Effector memory CD8-positive, alpha-beta T cell (primary cell): ENCODE measurements at places on chromosomes 1 and 21.

DNA sequence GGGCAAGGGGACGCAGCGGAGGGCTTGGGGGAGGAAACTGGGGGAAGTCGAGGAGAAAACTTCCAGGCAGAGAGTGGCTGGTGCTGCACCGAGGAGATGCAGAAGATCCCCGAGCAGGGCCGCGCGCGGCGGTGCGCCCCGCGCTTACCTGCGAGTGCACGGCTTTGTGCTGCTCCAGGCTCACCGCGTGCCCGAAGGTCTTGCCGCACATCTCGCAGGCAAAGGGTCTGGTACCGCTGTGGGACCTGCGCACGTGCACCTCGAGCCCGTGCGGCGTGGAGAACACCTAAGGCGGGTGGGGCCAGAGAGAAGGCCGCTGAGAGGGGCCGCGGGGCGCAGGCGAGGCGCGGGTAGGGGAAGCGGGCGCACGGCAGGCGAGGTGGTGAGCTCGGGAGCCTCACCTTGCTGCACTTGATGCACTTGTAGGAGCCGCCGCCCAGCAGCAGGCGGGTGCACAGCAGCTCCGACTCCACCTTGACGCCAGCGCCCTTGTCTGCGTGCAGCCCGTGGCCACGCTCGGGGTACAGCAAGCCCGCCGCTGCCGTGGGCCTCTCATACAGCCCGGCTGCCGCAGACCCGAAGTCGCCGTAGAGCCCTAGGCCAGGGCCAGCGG is 6.4 kb downstream of the GFI1 start:
- DNase-seq = no peak

DNA sequence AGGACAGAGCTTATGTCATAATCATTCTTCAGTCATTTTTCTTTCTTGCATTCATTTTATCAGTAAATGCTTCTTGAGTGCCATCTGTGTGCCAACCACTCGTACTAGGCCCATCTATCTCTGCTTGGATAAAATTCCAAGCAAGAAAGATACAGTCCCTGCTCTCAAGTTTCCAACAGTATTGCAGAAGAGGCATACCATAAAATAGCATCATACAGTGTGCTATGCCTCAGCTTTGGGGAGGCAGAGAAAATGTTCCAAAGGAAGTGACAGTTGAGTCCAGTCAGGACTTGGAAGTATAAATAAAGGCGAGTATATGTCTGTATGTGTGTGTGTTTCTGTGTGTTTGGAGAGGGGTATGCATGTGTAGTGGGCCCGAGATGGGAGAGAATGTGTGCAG is 113.4 kb upstream of the HOOK1 start:
- no peak for DNase-seq

- no peak for DNase-seq
Measured at GRCh38 chr1:228015276-228016180, 8.7 kb downstream of the WNT3A start.

- DNase-seq = no peak
Measured at GRCh38 chr1:43460988-43461693, 7.4 kb upstream of the HYI start.

GRCh38 chr21:16587141-16587581 is 857.4 kb downstream of the USP25 start:
- DNase-seq = no peak

GRCh38 chr1:96524100-96524499 is 197.5 kb upstream of the PTBP2 start:
- DNase-seq = no peak

GRCh38 chr1:8495928-8496401 is 178.1 kb downstream of the SLC45A1 start:
- peak; percentile 10 for DNase-seq

DNA sequence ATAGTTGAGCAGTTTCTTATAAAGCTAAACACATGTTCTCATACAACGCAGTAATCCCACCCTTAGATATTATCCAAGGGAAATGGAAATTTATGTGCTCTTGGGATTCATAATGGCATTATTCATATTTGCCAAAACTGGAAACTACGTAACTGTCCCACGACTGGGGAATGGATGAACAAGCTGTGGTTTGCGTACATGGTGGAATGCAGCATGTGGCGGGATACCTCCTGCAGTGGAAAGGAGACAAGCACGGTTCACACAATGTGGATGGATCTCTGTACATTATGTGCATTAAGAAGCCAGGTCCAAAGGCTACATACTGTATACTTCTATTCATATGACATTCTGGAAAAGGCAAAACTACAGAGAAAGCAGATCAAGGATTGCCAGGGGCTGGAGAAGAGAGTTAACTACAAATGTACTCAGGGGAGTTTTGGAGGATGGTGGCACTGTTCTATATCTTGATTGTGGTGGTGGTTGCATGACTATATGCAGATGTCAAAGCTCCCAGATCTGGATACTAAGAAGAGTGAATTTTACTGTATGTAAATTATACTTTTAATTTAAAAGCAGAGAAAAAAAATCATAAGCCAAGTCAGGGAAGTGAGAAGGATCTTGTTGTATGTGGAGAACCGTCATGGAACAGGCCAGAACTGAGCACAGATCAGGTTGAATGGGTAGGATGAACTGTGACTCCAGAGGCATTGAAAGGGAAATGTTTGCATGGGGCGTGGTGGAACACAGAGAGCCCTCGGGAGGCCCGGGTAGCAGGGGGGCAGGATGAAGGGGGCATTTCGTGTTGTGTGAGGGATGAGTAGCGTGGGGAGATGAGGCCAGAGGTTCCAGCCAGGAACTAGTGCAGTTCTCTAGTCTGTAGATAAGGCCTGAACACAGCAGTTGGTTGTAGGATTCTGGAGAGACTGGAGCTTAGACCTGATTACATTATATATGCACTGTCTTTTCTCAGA is 90.7 kb downstream of the GALNT2 start:
- no peak for DNase-seq

- no peak for DNase-seq
Measured at GRCh38 chr1:104592926-104593325, 843.2 kb downstream of the AMY1C start.

DNA sequence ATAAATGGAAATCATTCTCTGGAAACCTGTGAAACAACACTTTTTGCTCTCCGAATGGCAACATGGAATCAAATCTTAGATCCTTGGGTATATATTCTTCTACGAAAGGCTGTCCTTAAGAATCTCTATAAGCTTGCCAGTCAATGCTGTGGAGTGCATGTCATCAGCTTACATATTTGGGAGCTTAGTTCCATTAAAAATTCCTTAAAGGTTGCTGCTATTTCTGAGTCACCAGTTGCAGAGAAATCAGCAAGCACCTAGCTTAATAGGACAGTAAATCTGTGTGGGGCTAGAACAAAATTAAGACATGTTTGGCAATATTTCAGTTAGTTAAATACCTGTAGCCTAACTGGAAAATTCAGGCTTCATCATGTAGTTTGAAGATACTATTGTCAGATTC is 45.7 kb downstream of the PTGFR start:
- no peak for DNase-seq

- no peak for DNase-seq
Measured at GRCh38 chr1:156652131-156652991, 10.4 kb downstream of the BCAN start.

- no peak for DNase-seq
Measured at GRCh38 chr1:109974191-109974590, 10.4 kb upstream of the AHCYL1 start.

DNA sequence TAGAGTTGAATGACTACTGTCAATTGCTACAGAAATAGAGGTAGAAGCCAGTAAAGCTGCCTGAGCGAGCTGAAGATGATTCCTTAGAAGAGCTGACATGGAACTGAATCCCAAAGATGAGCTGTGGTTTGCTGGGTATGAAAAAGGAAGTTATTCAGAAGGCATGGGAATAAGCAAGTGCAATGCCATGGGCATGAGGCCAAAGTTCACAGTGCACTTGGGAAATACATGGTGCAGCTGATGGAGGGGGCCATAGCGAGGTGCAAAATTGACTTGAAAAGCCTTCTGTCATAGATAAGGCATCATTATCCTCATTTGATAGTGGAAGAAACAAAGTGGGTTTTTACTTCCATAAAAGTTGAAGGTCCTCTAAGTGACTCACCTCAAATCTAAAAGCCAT is 88.6 kb downstream of the NEK7 start:
- no peak for DNase-seq

DNA sequence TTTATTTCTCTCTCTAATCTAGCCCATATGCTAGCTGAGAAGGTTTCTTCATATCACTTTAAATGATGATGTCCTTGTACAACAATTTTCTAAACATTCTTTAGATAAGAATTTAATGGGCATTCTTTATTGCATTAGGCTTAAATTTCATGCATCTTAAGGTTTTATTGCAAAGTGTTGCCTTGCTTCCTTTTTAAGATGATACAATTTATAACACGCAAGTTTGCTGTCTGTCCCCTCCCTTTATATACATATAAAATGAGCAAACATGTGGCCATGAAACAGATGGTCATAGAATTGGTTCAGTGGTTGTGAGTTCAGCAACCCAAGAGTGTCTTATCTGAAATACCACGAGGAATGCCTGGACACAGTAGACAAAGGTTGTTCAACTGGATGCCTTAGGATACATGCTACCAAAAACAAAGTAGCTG is 12.1 kb downstream of the NBPF3 start:
- no peak for DNase-seq

DNA sequence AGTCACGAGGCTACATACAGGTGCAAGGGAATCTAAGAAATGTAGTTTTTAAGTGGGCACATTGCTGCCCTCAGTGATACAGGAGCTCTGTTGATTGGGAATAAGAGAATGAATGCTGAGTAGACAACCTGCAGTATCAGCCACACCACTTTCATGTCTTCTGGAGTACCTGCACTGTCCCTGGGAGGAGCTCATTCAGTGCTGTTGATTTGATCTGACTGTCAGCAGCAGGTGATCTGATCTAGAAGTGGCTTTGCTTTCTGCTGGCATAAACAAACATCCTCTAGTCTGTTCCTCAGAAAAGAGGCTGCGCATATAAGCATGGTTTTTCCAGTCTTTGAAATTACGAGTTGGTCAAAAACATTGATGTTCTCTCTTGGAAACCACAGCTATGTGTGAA is 35.5 kb upstream of the LRRC52 start:
- no peak for DNase-seq

GRCh38 chr1:149997585-149998262 is 12.8 kb downstream of the OTUD7B start:
- no peak for DNase-seq

DNA sequence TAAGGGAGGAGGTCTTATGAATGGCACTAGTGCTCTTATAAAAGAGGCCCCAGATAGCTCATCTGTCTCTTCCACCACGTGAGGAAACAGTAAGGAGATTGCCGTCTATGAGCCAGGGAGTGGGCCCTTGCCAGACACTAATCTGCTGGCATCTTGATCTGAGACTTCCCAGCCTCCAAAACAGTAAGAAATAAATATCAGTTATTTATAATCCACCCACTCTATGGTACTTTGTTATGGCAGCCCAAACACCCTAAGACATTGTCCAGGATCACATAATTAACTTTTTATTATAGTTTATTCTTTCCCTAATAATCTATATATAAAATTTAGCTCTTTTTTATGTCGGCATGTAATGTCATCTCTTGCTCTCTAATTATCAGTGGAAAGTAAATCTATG is 144.0 kb upstream of the IRF2BP2 start:
- no peak for DNase-seq

GRCh38 chr1:156431769-156432668 is 63.0 kb downstream of the RHBG start:
- no peak for DNase-seq

GRCh38 chr1:212039622-212040021 is 4.1 kb downstream of the DTL start:
- no peak for DNase-seq

- no peak for DNase-seq
Measured at GRCh38 chr1:174800216-174800851, 199.4 kb upstream of the CACYBP start.

GRCh38 chr21:44046734-44047133 is 34.6 kb downstream of the TRAPPC10 start:
- DNase-seq = no peak
